ENCODE measurements at places on chromosomes 5 and 9. TPM values are rescaled to one million over a fixed set of nuclear protein-coding genes. Genes with fewer than 3 reads are reported as not detected.

Gene TMEFF1
- not detected for total RNA-seq

Gene ARAP3
- total RNA-seq = 4.3 TPM

Gene RANBP17
- 25.8 TPM for total RNA-seq

Gene CEP120
- 23.5 TPM for total RNA-seq

Gene INPP5E
- 7.6 TPM for total RNA-seq

Gene HTR1A
- total RNA-seq = not detected

Gene NEURL1B
- total RNA-seq = 42.8 TPM

Gene DRD1
- total RNA-seq = not detected
